NCI-H524 (cell line): ENCODE measurements at places on chromosomes 7 and 10.

- no peak for DNase-seq
Measured at GRCh38 chr10:22349755-22350154, 4.5 kb downstream of the SPAG6 start.

DNA sequence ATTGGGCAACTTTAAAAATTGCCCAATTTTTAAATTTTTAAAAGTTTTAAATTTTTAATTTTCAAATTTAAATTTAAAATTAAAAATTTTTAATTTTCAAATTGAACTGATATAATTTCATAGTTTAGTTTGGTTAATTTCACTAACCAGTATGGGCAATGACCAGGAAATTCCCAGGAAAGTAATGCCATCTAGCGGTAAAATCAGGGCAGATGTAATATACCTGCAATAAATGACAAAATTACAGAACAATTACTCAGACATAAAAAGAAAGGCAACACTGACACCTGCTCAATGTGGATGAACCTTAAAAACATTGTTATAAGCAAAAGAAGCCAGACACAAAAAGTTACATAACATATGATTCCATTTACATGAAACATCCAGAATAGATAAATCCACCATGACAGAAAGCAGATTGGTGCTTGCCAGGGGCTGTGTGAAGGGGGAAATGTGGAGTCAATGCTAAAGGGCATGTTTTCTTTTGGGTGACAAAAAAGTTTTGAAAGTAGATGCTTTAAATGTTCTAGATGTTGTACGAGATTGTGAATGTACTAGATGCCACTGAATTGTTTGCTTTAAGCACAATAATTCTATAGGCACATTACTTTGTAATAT lies 28.6 kb upstream of the SLC16A12 start:
- DNase-seq: peak; percentile 31

DNA sequence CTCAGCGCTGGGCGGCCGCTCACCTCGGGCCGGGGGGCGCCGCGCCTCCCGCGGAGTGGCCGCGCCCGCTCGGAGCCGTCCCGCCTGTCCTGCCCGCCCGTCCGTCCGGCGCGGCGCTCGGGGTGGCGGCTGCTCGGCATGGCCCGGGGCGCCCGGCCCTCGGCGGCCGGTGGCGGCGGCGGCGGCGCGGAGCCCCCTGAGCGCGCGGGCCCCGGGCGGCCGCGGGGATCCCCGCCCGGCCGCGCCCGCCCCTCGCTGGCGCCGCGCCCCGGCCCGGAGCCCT lies 338 bp downstream of the SDK1 start:
- no peak for DNase-seq

- DNase-seq: no peak
Measured at GRCh38 chr10:72076756-72077155, 11.6 kb downstream of the SPOCK2 start.

- no peak for DNase-seq
Measured at GRCh38 chr10:91043173-91043910, 122.5 kb upstream of the ANKRD1 start.

- DNase-seq: no peak
Measured at GRCh38 chr10:125550362-125550761, 132.6 kb downstream of the TEX36 start.

DNA sequence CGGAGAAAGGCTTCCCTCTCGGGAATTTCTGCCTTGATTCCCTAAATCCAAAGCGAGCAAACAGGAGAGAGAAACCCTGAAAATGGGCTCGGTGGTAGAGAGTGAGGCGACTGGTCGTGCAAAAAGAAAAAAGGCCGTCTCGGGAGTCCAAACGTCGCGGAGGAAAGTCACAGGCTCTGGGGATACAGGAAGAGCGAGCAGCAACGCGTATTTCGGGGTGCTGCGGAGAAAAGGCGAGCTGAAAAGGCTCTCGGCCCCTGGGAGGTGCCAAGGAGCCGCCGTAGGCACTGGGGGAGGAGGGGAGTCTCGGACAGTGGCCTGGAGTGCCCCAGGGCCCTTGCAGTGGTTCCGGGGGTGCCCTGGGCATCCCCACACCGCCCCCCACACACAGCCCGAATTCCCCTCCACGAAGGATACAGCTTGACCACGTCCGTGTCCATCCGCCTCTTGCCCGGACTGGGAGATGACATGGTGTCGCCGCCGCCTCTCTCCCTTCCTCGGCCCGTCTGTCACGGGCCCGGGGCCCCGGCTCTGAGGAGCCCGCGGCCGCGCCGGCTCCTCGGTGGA lies 591 bp downstream of the UBE2H start:
- DNase-seq: peak; percentile 37

- no peak for DNase-seq
Measured at GRCh38 chr7:41134300-41135255, 568.3 kb downstream of the INHBA start.

- no peak for DNase-seq
Measured at GRCh38 chr7:42739638-42740037, 172.2 kb downstream of the C7orf25 start.

DNA sequence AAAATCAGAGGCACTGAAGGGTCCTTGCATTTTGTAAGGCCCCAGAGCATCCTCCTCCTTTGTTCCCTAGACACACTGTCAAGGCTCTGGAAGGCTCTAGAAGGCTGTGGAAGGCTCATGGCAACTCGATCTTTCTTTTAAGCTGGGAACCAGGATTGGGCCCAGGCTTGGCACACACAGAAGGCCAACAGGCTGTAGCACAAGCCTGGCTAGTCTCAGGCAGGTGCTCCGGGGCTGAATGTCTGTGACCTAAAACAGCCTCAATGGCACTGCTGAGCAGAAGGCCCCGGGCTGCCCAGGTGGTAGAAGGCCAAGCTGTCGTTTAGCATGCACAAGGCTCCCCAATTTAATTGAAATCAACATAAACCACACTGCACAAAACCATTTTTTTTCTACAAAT lies 55.7 kb downstream of the PRKAG2 start:
- no peak for DNase-seq

- DNase-seq: no peak
Measured at GRCh38 chr7:157388301-157388700, 51.5 kb downstream of the DNAJB6 start.

GRCh38 chr10:93190372-93190771 lies 116.7 kb downstream of the CYP26A1 start:
- no peak for DNase-seq

DNA sequence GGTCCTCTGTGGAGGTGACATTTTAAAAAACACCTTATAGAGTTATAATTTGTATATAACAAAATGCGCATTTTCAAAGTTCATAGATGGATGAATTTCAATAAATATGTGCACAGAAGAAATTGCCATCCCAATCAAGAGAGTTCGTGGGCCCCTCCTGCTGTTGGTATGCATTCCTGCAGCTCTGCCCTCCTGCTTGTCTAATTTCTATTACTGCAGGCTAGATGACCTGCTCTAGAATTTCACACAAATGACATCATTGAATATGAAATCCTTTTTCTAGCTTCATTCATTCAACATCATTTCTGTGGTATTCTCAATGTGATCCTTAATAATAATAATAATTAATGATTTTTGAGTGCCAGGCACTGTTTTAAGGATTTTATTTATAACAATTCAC lies 348.2 kb downstream of the SDK1 start:
- peak; percentile 1 for DNase-seq

DNA sequence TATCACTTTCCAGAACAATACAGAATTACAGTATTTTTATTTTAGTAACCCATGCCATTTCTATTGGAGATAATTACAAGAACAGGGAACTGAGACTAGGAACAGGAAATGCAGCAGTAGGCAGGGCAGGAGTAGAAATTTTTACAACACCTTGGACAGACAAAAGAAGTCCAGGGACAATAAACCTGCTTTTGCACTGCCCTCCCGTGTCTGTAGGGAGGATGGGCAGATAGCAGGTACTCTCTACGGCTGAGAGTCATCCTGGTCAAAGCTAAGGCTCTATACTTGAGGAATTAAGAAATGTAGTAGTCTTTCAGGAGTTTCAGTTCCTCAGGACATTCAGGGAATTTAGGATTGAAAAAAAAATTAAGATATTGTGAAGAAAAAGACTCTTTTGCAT lies 63.4 kb downstream of the VAX1 start:
- DNase-seq: no peak

DNA sequence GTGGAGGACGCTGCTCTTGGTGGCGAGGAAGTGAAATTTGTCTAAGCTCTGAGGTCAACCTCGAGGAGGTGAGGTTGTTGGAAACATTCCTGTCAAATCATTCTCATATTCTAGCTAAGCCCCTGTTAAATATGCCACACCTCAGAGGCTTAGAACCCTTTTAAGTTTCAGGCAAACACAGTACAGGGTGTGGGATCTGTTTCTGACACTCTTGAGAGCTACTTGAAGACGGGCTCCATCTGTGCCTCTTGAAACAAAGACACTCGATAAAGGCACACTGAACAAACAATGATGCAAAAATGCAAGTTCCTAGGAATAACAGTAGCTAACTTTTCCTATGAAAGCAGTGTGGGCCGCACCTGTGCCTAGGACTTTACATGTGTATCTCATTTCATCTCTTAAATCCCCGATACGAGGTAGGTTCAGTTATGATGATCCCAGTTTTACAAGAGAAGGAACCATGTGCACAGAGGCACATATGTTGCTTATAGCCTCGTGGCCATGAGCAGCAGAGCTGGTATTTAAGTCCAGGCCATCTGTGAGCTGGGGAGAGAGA lies 299.2 kb downstream of the CCDC3 start:
- DNase-seq: peak; percentile 96

DNA sequence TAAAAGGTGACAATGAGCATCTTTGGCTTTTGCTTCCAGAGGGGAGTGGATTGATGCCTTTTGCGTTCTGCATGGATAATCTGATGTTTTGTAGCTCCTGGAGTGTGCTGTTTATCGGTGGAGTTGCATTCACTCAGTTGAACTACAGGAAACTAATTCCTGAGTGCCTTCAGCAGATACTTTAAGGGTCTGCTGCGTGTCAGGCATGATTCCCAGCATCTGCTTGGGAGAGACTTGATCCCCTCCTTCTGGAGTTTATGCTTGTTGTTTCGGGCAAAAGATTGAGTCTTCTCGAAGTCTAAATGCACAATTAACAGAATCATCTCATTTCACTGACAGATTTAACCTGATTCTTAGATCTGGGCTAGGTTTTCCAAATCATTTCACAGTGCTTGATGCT lies 46.2 kb downstream of the CELF2 start:
- no peak for DNase-seq

- DNase-seq: no peak
Measured at GRCh38 chr10:37124532-37124931, 866 bp upstream of the ANKRD30A start.

- no peak for DNase-seq
Measured at GRCh38 chr10:16904049-16904448, 86.8 kb upstream of the RSU1 start.

GRCh38 chr10:71337219-71337701 lies 18.2 kb downstream of the SLC29A3 start:
- no peak for DNase-seq

DNA sequence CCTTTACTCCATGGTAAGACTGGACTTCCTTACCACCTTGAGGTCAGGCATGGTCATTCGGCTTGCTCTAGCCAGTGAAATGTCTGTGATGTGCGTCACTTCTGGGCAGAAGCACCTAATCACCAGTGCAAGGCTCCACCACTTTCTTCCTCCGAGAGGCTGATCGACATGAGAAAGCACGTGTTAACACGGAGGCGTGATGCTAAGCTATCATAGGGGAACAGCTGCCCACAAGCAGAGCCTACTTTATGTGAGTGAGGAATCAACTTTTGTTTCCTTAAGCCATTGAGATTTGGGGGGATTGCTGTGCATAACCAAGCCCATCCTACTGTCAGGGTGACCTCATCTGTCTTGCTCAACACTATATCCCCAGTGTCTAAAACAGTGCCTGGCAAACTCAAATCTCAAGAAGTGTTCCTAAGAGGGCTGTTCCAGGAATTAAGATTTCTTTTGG lies 23.1 kb upstream of the SAR1A start:
- no peak for DNase-seq

- DNase-seq: no peak
Measured at GRCh38 chr7:107687656-107688055, 27.0 kb downstream of the SLC26A4 start.

GRCh38 chr10:42952931-42953683 lies 123.8 kb upstream of the RET start:
- DNase-seq: no peak

DNA sequence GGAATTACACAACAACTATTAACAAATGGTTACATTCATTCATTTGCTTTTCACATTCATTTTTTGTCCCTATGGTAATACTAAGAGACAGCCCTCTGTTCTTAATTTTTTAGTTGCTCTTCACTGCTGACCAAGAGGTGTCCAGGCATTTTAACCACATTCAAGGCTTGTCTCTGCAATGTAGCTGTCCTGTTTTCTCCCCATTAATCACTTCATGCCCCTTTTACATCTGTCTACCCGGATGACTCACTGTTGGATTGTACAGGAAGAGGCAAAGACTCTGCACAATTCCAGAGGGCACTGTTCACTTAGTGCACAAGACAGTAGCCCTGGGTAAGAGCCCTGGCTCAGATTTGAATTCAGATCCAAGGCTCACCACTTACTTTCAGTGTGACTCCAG lies 168.5 kb downstream of the NOC3L start:
- no peak for DNase-seq

DNA sequence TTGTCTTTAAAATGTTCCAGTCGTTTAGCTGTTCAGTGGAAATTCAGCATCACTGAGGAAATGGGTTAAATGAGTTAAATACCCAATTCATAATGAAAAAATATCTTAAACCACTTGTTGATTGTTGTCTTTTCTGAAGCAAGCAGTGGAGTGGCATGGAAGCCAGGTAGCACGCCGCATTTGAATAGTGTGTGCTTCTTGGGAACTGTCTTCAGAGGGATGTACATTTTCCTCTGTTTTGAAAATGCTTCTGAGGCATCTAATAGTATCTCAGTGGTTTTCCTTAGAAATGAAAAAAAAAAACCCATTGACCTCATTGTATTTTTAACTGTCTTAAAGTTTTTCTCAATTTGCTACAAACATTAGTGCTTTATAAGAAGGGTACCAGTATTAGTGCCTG lies 28.1 kb downstream of the C10orf53 start:
- DNase-seq: no peak

- DNase-seq: no peak
Measured at GRCh38 chr7:18828260-18828993, 289.0 kb downstream of the TWIST1 start.

- DNase-seq: no peak
Measured at GRCh38 chr10:89250865-89251408, 638 bp downstream of the LIPA start.

GRCh38 chr7:1990001-1990670 lies 242.6 kb downstream of the MAD1L1 start:
- DNase-seq: no peak

DNA sequence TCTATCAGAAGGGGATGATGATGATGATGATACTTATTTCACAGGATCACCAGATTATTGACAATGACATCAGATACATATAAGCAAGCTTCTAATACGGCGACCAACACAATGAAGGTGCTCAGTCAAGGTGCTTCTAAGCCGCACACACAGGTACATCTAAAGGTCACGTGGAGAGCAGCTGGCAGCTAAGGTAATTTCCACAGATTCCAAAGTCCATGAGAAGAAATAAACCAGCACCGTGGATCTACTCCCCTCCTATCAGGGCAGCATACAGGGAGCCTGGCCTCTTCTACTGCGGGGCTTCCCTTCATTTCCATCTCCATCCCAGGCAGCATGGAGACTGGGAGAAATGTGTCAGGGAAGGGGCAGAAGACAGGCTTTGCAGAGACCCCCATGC lies 37.5 kb downstream of the DENND11 start:
- no peak for DNase-seq

GRCh38 chr7:64879800-64880199 lies 23.3 kb upstream of the ZNF273 start:
- DNase-seq: no peak

GRCh38 chr7:158973440-158973839 lies 117.1 kb downstream of the DYNC2I1 start:
- peak; percentile 73 for DNase-seq
